ENCODE measurements at places on chromosomes 1 and 21.

DNA sequence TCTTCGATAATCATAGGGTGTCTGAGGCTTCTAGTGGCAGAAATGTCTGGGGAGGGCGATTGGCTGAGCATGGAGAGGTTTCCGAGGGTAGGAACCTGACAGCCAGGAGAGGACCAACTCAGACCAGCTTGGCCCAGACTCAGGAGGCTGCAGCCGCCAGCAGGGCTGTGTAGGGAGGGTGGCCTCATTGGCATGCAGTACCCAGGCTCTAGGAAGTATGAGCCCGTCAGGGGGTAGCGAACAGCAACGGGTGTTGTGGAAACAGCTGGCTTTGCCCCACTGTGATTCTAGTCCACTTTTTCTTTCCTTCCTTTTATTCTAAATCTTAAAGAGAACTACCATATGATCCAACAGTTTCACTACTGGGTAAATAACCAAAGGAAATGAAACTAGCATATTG, 103.3 kb downstream of the DIRAS3 start:
- peak; percentile 81 for ATAC-seq

DNA sequence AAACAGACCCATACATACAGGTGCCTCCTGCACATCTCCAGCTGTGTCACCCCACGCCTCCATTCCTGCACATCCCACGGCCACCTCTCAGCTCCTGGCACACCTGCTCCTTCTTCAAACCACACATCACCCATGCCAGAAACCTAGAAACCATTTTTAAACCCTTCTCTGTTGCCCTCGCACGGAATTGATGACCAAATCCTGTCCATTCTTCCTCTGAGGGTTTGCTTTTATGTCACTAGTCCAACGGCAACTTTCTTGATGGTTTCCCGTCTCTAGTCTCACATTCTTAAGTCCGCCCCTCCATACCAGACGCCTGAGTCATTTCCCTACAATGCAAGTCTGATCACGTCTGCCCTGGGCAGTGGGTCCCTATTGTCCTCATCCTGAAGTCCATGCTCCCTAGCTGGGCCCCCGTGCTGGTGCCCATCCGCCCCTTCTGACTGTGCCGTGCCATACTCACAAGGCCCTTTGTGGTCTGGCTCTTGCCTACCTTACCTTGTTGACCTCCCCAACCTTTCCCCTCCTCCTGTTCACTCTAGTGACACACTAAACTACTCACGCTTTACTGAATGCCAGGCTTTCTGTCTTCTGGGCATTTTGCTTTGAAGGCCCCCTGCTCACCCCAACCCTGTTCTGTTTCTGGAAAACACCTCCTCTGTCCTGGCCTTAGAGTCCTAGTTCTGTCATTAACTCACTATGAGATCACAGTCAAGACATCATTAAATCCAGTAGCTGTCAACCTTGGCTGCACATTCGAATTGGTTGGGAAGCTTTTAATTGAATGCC, 17.6 kb downstream of the SLC2A1 start:
- peak; percentile 71 for ATAC-seq

GRCh38 chr1:177091040-177091439, 73.5 kb downstream of the ASTN1 start:
- ATAC-seq: no peak

- no peak for ATAC-seq
Observed at GRCh38 chr1:109365642-109366204, 32.0 kb downstream of the SORT1 start.

DNA sequence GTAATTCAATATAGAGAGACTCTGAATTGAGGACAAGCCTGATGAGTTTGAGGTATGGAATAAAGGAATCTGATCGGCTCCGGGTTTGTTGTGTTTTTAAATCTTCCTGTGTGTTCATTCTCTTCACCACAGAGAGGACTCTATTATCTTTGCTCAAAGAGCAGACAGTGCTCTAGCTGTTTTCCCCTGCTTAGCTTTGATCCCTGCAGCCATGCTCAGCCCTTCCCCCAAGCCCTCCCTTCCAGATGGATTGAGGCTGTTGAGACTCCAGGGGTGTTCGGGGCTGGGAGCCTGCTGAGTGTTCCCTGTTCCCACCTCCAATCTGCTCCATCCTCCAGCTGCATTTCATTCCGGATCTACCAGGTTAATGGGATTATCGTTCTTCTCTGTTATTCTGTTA, 74.2 kb upstream of the CXADR start:
- no peak for ATAC-seq

DNA sequence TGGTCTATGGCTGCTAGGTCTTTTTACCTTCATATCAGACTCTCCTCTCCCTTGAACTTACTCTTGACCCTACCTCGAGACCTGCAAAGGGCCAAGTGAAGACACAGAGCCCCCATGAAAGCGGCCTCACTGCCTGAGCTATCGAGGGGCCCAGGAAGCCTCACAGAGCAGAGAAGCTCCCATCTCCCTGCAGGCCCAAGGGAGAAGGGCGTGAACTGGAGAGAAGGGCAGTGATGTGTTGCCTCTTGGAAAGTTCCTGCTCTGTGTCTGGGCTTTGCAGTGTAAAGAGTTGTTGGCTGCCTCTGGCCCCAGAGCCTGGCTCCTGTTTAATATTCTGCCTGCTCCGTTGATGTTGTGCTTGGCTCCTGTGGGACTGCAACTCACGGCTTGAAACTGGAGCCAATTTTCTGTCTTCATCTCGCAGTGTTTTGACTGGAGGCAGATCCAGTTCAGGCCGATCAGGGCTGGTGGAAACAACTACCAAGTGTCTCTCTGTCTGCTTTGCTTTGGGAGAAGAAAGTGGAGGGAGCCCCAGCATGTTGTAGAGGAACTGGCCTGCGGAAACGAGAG, 4.3 kb downstream of the SERTAD4 start:
- no peak for ATAC-seq

DNA sequence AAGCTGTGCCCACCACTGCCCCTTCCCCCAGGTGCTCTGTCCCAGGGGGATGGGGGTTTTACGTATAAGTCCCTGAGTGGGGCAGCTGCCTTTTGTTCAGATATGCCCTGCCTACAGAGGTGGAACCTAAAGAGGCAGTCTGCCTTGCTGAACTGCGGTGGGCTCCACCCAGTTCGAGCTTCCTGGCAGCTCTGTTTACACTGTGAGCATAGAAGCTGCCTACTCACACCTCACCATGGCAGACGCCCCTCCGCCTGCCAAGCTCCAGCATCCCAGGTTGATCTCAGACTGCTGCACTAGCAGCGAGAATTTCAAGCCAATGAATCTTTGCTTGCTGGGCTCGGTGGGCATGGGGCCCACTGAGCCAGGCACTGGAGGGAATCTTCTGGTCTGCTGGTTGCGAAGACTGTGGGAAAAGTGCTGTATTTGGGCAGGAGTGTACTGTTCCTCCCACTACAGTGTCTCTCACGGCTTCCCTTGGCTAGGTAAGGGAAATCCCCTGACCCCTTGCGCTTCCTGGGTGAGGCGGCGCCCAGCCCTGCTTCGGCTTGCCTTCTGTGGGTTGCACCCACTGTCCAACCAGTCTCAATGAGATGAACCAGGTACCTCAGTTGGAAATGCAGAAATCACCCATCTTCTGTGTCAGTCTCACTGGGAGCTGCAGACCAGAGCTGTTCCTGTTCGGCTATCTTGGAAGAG, 17.6 kb upstream of the RWDD3 start:
- no peak for ATAC-seq

Data from motor neuron (in vitro differentiated cells).